Mesothelial cell of epicardium (in vitro differentiated cells): ENCODE measurements at places on chromosomes 3 and 15.

DNA sequence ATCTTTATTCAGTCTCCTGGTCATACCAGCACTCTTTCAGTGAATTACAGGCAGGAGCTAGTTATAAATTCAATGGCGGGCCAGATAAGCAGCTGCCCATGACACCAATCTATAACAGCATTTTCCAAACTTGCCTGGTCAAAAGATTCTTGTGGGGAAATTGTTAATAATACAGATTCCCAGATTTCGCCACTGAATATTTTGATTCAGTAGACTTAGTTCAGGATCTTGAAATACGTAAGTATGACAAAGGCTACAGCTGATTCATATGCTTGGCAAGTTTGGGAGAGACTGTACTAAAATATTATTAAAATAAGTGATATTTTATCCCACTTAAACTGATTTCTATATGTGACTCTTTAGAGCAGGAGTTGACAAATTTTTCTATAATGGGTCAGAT, 119.3 kb downstream of the TMCO5A start:
- DNase-seq = no peak

DNA sequence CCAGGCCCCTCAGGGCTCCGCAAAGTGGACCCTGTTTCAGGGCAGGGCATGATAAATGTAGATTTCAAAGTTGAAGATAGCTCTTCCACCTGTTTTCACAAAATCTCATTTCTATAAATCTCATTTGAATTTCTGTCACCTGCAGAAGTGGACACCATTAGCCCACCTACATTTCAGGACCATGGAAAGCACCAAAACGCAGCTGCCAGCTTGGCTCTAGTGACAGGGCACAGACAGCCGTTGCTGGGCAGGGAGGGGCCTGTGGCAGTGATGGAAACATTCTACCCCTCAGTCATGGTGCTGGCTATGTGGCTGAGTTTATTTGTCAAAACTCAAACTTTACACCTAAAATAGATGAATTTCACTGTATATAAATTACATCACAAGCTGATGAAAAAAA, 40.4 kb downstream of the PRR23E start:
- DNase-seq = no peak

DNA sequence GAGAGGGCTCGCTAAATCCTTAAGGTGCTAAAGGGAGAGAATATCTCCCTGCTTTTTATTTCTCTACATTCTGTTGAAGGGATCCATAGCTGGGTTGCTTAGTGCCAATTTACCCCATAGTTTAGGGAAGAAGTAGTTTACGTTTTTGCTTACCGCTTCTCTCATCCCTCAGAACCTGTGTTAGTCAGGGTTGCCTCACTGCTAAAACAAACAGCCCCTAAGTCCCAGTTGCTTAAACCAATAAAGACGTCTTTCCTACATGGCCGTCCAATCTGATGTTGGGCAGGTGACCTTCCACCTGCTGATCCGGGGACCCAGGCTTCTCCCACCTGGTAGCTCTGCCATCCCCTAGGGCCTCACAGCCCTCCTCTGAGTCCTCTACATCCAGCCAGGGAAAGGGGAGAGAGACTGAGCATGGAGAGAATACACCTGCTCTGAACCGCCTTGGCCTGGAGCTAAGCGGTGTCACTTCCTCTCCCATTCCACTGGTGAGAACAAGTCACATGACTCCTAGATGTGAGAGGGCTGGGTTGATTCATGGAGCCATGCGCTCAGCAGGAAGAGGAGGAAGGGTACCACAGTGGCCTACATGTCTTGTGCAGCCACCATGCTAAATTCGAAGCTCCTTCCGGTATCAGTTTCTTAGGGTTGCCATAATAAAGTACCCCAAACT, 26.3 kb downstream of the DNASE1L3 start:
- no peak for DNase-seq

GRCh38 chr3:51283421-51283820, 101.7 kb upstream of the MANF start:
- no peak for DNase-seq

DNA sequence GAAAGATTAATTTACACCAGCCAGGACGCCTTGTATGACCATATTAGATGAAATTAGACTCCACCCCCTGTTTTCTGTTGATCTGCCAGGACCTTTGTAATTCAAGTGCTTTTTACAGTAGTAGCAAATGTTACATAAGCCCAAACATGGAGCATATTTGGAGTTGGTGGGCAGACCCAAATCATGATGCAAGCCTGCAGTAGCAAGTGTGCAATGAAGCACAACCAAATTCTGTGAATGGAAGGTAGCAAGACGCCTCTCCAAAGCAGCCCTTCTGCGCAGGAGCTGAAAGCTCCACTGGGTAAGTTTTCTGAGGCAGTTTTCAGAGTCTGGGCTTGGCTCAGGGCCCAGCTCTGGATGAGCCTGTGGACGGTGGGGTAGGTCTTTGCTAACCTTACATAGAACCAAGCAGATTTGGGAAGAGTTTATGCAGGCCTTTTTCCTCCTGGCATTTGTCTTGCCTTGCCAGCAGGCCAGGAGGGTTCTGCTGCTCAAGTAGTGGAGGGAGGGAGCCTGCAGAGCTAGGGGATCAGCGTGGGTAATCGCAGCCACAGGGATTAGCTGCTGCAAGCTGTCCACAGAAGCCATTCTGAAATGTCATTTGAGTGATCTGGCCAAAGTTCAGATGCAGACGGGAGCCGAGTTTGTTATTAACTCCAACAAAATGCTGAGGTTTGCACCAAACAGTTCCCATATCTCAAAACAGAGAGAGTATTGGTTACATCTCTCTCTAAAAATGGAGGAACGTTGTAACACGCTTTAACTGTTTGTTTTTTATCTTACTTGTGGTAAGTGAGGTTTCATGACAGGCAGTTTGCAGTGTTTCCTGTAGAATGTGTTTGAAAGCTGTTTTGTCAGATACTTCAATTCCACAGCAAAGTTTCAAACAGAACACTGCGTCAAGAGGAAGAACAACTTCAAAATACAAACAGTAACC, 55.4 kb downstream of the PSMD6 start:
- DNase-seq = no peak

- no peak for DNase-seq
Observed at GRCh38 chr3:179671747-179672242, 19.0 kb downstream of the USP13 start.

DNA sequence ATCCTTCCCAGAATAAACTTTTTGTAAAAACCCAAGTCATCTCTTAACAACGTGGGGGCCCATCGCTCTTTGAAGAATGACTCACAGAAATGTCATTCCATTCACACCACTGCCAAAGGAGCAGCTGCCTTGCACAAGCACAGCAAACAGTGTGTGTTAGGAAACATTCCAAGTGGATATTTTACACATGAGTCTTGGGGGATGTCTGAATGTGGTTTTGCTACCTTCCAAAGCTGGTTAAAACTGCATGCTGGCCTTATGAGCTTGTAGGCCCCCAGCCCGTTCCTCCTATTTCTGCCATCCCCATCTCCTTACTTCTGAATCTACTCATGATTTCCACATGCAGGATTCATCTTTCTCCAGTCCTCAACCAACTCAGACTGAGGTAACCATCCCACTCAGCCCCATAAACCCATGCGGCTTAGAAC, 130.8 kb downstream of the CPNE4 start:
- no peak for DNase-seq
